Effector CD8-positive, alpha-beta T cell (primary cell): ENCODE measurements at places on chromosomes 4 and X.
A peak's percentile ranks its signal among the peaks of the same experiment; 100 is the strongest.

DNA sequence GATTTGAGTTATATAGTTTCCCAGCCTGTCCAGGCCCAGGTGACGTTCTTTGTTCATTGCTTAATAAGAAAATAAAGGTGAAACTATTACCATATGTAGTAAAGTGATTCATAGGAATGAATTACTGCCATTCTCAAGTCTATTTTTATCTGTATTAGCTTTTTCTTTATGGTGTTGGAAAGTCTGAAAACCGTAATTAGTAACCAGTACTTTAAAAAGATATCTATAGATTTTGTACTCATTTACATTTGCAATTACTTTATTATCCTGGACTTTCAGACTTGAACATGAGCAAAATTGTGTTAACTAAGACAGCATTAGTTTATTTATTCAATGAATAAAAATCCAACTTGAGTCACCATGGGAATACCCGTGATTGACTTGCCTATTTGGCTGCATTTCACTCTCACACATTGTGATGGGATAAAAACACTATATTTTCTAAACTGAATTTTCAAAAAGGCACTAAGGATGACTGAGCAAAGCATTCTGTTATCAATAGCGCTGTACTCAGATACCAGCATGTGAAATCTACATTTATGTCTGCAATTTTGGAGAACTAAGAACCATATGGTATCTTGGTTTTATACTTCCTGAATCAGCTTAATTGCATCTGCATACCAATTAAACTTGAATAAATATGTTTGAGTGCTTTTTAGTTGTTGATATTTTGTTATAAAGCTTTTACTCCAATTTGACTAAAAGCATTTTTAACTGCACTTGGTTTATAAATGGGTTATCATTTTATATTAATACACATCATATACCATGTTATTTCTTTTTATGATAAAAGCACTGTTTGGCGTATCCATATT, 154.6 kb downstream of the CCSER1 start:
- DNase-seq = no peak

GRCh38 chrX:56802921-56803849, 74.1 kb downstream of the NBDY start:
- peak; percentile 5 for DNase-seq

GRCh38 chr4:41299486-41299885, 42.8 kb downstream of the UCHL1 start:
- DNase-seq = no peak

DNA sequence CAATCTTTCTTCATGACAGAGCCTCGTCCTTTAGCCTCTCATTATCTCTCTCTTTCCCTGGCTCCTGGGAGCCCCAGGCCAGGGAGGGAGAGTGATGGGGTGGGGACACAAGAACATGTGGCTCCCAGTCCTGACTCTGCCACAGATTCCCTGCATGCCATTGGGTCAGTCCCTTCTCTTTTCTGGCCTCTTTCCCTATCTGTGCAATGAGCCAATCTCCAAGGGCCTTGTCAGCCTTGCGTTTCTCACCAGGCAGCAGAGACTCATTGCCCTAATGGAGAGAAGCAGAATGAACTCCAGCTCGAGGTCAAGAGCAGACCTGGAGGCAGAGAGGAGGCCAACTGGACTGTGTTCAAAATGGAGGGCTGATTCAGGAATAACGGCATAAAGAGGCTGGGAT, 38.4 kb upstream of the PJA1 start:
- no peak for DNase-seq

GRCh38 chr4:30720021-30720660, at the start of gene PCDH7:
TSS of gene PCDH7 (plus strand) at chr4:30720369. CDS start at chr4:30721423, 1,054 bp downstream.
- DNase-seq = no peak

GRCh38 chrX:19682712-19683331, 167.5 kb upstream of the MAP3K15 start:
- peak; percentile 59 for DNase-seq

DNA sequence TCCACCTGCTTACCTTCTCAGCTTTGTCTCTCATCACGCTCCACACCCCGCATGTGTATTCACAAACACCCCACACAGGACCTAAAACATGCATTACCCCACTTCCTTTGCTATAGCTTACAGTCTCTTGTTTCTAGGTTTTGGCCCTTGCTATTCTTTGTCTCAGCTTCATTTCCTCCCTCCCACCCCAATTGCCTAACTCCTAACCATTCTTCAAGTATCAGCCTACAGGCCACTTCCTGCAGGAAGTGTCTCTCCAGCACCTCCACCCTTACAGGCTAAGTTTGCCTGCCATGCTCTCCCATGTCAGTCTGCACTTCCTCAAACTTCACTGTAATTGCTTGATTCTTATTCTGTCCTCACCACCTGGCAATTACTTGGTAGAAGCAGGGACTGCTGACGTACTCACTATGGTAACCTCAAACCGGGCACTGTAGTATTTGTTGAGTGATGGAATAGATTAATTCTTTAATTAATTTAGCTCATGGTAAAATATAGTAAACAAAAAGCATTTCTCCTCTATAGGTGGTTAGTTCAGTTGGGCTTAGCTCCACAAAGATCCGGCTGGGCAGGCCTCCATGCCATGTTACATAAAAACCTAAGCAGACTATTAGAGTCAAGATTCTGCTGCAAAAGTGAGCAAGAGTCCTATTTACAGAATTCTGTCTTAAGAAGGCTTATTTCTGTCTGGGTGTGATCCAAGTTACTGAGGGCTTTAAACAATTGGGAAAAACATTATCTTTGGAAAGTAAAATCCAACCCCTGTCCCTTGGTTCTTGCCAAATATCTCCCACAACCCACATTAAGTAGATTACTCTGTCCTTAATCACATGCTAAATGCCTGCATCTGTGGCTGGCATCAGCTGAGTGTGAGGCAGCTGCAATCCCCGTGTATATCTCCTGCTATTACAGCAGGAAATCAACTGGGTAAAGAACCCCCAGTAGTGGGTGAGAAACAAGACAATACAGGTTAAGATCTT, 124.7 kb upstream of the CPEB2 start:
- DNase-seq = no peak

DNA sequence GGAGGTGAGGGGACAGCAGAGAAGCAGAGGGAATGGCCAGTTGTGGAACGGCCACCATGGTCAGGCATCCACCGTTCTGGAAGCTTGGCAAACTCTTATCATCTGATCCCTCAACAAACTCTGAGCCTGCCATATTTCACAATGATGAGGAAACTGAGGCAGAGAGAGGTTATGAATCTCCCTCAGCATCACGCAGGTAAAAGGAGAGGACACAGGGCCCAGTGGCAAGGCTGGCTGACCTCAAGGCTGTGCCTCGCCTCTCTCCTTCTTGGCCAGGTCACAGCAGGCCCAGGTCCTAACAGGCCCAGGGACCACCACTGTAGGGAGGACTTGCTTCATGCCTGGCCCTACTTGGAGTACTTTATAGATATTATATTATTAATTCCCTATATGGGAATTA, 242.8 kb downstream of the EVC2 start:
- no peak for DNase-seq

- DNase-seq = no peak
These were observed 834.4 kb upstream of the SLIT2 start for GRCh38 chr4:19417256-19417655.
